GM12878 (cell line): ENCODE measurements at places on chromosomes 11 and 22. TPM values are rescaled to one million over a fixed set of nuclear protein-coding genes. Genes with fewer than 3 reads are reported as not detected.

DNA sequence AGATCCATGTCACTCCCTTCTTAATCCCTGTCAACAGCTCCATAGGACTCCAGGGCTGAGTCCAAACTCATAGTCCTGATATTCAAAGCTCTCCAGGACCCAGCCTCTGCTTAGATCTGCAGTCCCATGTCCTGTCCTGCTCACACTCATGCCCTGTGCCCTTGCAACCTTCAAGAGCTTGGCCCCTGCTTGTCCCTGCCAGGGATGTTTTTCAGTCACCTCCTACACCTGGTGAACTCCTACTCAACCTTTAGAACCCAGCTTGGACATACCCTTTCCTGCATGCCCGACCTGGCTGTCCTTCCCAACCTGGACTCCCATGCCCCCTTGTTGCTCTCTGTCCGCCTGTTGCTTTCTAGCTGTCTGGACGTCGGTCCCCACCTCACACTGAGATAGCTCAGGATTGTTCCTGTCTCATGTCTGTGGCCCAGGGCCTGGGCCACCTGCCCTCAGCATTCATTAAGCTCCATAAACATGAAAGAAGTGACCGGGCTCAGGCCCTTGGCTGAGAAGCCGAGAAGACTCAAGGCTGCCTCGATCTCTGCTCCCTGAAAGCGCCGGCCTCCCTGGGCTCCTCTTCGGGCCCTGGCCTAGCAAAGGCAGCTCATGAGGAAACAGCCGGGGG, 48.8 kb upstream of the RTL6 start:
- H3K4me1 ChIP-seq: peaks cover 8% of the 10 kb centered on the region; the same call in 1 of the 2 replicates
- H3K36me3 ChIP-seq: no peaks in the 10 kb centered on the region
- no peak overlapping the region for H3K27ac ChIP-seq
- no peak overlapping the region for H3K4me3 ChIP-seq

GRCh38 chr11:9651899-9652748, 11.8 kb upstream of the SWAP70 start:
- no peak overlapping the region for H3K4me3 ChIP-seq
- no peaks in the 10 kb centered on the region for H3K4me1 ChIP-seq
- H3K27me3 ChIP-seq: no peaks in the 10 kb centered on the region
- no peak for DNase-seq
- no peak overlapping the region for H3K27ac ChIP-seq

DNA sequence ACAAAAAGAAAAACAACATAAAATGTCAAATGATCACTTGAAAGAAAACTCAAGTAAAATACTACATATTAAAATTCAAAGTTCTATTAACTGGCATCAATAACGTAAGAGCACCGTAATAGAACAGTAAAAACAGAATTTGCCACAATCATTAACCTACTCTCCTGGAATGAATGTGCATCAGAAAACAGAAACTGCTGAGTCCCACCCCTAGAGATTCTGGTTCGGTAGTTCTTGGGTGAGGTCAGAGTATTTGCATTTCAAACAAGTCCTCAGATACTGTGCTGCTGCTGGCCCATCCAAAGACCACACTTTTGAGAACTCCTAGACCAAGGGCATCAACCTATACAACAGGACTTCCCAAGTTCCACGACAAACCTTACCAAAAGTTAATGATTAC, 23.5 kb downstream of the PITPNB start:
- H3K27ac ChIP-seq: peak overlapping the region; percentile 75
- no peak overlapping the region; the same call in 1 of the 2 replicates for H3K4me3 ChIP-seq
- DNase-seq: peak; percentile 76
- H3K27me3 ChIP-seq: no peaks in the 10 kb centered on the region

GRCh38 chr11:117378976-117379865, 51.6 kb downstream of the CEP164 start:
- H3K27ac ChIP-seq: no peak overlapping the region
- peaks cover 6% of the 10 kb centered on the region for H3K36me3 ChIP-seq
- H3K27me3 ChIP-seq: no peaks in the 10 kb centered on the region

- H3K27ac ChIP-seq: no peak overlapping the region
- H3K4me1 ChIP-seq: no peaks in the 10 kb centered on the region; the same call in 1 of the 2 replicates
- no peaks in the 10 kb centered on the region; the same call in 1 of the 2 replicates for H3K36me3 ChIP-seq
- no peak for DNase-seq
- no peak overlapping the region for H3K4me3 ChIP-seq
- no peaks in the 10 kb centered on the region for H3K27me3 ChIP-seq
Measured at GRCh38 chr11:85991508-85991907, 77.4 kb downstream of the PICALM start.

- DNase-seq: no peak
- H3K36me3 ChIP-seq: no peaks in the 10 kb centered on the region
- H3K27ac ChIP-seq: no peak overlapping the region
Measured at GRCh38 chr11:131666617-131667016, 296.2 kb downstream of the NTM start.

GRCh38 chr11:111990381-111990780, 34.8 kb upstream of the DLAT start:
- H3K27me3 ChIP-seq: no peaks in the 10 kb centered on the region
- no peaks in the 10 kb centered on the region for H3K36me3 ChIP-seq
- H3K4me3 ChIP-seq: no peak overlapping the region
- H3K4me1 ChIP-seq: no peaks in the 10 kb centered on the region

DNA sequence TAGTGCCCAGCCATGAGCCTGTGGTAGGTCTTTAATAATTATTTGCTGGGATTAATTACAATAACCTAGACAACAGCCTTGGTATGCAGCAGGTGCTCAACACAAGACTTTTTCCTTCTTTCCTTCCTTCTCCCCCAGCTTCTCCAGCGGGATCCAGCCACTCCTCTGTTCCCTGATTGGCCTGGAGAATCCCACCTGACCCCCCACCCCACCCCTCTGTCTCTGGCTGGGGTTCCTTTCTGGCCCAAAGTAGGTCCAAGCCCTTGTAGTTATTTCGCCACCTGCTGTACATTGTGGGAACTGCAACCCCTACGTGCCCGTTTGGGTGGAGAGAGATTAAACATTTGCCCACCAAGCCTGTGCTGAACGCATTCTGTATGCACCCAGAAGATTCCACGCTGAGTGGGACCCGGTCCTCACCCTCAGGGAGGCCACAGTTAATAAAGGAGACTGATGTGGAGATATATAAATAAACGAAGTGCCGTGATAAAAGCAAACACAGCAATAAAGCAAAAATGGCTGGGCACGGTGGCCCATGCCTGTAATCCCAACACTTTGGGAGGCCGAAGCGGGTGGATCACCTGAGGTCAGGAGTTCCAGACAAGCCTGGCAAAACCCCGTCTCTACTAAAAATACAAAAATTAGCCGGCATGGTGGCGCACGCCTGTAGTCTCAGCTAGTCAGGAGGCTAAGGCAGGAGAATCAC, 32.1 kb upstream of the DGKZ start:
- H3K27me3 ChIP-seq: no peaks in the 10 kb centered on the region
- H3K4me3 ChIP-seq: no peak overlapping the region
- no peaks in the 10 kb centered on the region for H3K36me3 ChIP-seq
- peaks cover 9% of the 10 kb centered on the region for H3K4me1 ChIP-seq
- no peak overlapping the region for H3K27ac ChIP-seq

DNA sequence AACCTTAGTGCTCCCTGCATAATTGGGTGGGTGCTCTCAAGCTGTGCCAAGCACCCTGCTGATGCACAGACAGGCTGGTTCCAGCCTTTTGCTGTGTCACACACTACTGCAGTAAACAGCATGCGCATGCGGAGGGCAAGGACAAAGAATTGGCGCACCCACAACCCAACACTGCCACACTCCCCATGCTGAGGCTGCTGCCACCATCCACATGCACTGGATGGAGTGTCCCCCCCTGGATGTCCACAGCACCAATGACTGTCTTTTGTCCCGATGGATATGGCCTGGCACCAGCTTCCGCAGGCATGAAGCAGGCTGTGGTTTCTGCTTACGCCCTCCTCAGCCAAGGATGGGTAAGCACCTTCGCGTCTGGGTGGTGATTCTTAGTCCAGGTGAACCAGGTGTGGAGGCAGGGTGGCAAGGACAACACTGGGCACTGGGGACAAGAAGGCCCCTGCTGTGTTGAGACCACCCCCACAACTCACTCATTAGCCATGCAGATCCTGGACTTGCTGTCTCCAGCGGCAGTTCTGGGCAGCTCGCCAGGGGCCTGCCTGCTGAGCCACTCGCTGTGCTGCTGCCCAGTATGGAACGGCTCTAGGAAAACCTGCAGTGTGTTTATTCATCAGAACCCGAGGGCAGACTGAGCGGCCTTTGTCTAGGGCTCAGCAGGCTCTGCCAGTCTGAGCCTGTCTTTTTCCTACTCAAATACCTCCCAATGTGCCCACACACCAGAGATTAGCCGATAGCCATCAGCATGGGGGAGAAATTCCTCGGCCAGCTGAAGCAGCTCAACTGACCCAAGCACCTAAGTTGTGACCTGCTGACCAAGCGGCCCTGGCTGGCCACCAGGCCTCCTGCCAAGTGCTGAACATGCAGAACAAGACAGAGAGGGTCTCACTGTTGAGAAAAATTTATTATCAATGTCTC, 8.2 kb upstream of the NAP1L4 start:
- H3K4me1 ChIP-seq: no peaks in the 10 kb centered on the region
- H3K4me3 ChIP-seq: no peak overlapping the region
- DNase-seq: no peak
- peaks cover 8% of the 10 kb centered on the region; the same call in 1 of the 2 replicates for H3K36me3 ChIP-seq

GRCh38 chr11:118239509-118240205, 12.5 kb downstream of the MPZL3 start:
- no peaks in the 10 kb centered on the region for H3K27me3 ChIP-seq
- no peak for DNase-seq
- no peak overlapping the region for H3K27ac ChIP-seq
- peaks cover 12% of the 10 kb centered on the region for H3K4me1 ChIP-seq

- H3K36me3 ChIP-seq: peaks cover 3% of the 10 kb centered on the region; the same call in 1 of the 2 replicates
- peaks cover 69% of the 10 kb centered on the region for H3K4me1 ChIP-seq
- no peaks in the 10 kb centered on the region for H3K27me3 ChIP-seq
Measured at GRCh38 chr11:47508240-47508957, 44.5 kb downstream of the CELF1 start.

GRCh38 chr11:65891219-65892136, 1.0 kb downstream of the CCDC85B start:
- H3K27me3 ChIP-seq: no peaks in the 10 kb centered on the region
- H3K4me3 ChIP-seq: peak overlapping the region; percentile 98
- no peaks in the 10 kb centered on the region for H3K36me3 ChIP-seq
- H3K4me1 ChIP-seq: peaks cover 29% of the 10 kb centered on the region
- DNase-seq: no peak

- H3K27me3 ChIP-seq: no peaks in the 10 kb centered on the region
- DNase-seq: no peak
- no peaks in the 10 kb centered on the region for H3K4me1 ChIP-seq
- H3K4me3 ChIP-seq: no peak overlapping the region
- no peaks in the 10 kb centered on the region for H3K36me3 ChIP-seq
Measured at GRCh38 chr11:102046841-102047240, 396 bp upstream of the CFAP300 start.

- H3K27me3 ChIP-seq: no peaks in the 10 kb centered on the region
- no peaks in the 10 kb centered on the region for H3K36me3 ChIP-seq
- DNase-seq: no peak
- no peaks in the 10 kb centered on the region for H3K4me1 ChIP-seq
- no peak overlapping the region for H3K4me3 ChIP-seq
Measured at GRCh38 chr11:16632295-16633200, 105.9 kb upstream of the C11orf58 start.

GRCh38 chr11:18011633-18012032, 1.2 kb downstream of the SERGEF start:
- peak overlapping the region; percentile 88; the same call in 1 of the 2 replicates for H3K4me3 ChIP-seq
- DNase-seq: no peak
- peaks cover 23% of the 10 kb centered on the region for H3K4me1 ChIP-seq
- H3K27ac ChIP-seq: no peak overlapping the region
- peaks cover 2% of the 10 kb centered on the region; the same call in 1 of the 2 replicates for H3K36me3 ChIP-seq
- H3K27me3 ChIP-seq: no peaks in the 10 kb centered on the region

GRCh38 chr22:26547426-26547825, 35.2 kb upstream of the TFIP11 start:
- no peak overlapping the region for H3K27ac ChIP-seq
- H3K4me3 ChIP-seq: no peak overlapping the region
- no peaks in the 10 kb centered on the region for H3K27me3 ChIP-seq
- no peaks in the 10 kb centered on the region; the same call in 1 of the 2 replicates for H3K4me1 ChIP-seq

DNA sequence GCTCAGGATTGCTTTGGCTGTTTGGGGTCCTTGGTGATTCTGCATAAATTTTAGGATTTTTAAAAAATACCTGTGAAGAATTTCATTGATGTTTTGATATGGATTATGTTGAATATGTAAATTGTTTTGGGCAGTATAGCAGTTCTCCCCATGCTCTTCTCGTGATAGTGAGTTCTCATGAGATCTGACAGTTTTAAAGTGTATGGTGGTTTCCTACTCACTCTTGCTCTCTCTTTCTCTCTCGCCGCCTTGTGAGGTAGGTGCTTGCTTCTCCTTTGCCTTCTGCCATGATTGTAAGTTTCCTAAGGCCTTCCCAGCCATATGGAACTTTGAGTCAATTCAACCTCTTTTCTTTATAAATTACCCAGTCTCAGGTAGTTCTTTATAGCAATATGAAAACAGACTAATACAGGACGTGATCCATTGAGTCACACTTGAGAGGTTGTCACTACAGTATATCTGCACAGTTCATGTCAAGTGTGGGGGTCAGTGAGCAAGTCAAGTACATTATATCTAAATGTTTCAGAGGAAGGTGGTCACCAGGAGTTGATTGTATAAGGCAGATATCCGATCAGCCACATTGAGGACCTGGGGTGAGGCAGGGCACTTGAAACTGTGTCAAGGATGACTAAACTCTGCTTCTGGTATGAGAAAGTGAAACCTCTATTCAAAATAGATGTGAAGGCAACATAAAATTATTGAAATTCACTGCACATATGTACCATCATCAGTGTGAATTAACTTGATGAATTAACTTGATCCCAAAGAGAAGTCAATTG, 70.7 kb upstream of the CCDC179 start:
- H3K27ac ChIP-seq: no peak overlapping the region
- H3K4me3 ChIP-seq: no peak overlapping the region
- no peaks in the 10 kb centered on the region for H3K27me3 ChIP-seq
- H3K4me1 ChIP-seq: no peaks in the 10 kb centered on the region; the same call in 1 of the 2 replicates
- H3K36me3 ChIP-seq: no peaks in the 10 kb centered on the region

Gene MISFA
- 3.8 and 4.6 TPM in 2 replicates for total RNA-seq

Gene NRGN
- 2.7 and 3.2 TPM in 2 replicates for total RNA-seq

Gene TMEM151A
- 0.11 TPM in 1 of 2 replicates, not detected in the other for total RNA-seq

Gene PHOX2A
- total RNA-seq: not detected in 2 replicates
